Hepatocyte (in vitro differentiated cells): ENCODE measurements at places on chromosomes 4 and X.

GRCh38 chr4:15143551-15143950 lies 141.3 kb downstream of the CPEB2 start:
- H3K36me3 ChIP-seq, result no peaks in the 10 kb centered on the region
- H3K27me3 ChIP-seq, result no peaks in the 10 kb centered on the region
- H3K4me3 ChIP-seq, result no peak overlapping the region
- H3K27ac ChIP-seq, result no peak overlapping the region
- H3K4me1 ChIP-seq, result no peaks in the 10 kb centered on the region

DNA sequence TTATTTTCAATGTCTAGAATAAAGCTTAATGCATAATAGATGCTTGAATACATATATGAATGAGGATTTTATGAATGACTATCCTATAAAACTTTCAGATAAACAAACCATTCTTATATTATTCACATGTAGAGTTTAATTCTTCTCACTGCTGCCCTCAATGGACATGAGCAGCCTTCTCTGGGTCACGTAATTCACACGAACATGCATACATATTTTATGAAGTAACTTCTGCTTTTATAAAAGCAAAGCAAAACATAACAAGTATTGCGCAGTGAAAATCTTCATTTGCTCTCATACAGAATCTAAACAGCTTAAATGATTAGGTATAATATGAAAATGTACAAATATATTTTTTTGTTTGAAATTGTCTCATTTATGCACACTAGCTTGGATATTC lies 116.7 kb downstream of the TMA16 start:
- H3K4me3 ChIP-seq, result no peak overlapping the region
- no peak overlapping the region for H3K27ac ChIP-seq
- H3K36me3 ChIP-seq, result no peaks in the 10 kb centered on the region

GRCh38 chr4:86280246-86280645 lies 79.6 kb downstream of the MAPK10 start:
- H3K4me3 ChIP-seq, result no peak overlapping the region
- H3K4me1 ChIP-seq, result no peaks in the 10 kb centered on the region
- no peaks in the 10 kb centered on the region for H3K27me3 ChIP-seq
- no peak overlapping the region for H3K27ac ChIP-seq
- H3K36me3 ChIP-seq, result no peaks in the 10 kb centered on the region
- DNase-seq, result no peak

DNA sequence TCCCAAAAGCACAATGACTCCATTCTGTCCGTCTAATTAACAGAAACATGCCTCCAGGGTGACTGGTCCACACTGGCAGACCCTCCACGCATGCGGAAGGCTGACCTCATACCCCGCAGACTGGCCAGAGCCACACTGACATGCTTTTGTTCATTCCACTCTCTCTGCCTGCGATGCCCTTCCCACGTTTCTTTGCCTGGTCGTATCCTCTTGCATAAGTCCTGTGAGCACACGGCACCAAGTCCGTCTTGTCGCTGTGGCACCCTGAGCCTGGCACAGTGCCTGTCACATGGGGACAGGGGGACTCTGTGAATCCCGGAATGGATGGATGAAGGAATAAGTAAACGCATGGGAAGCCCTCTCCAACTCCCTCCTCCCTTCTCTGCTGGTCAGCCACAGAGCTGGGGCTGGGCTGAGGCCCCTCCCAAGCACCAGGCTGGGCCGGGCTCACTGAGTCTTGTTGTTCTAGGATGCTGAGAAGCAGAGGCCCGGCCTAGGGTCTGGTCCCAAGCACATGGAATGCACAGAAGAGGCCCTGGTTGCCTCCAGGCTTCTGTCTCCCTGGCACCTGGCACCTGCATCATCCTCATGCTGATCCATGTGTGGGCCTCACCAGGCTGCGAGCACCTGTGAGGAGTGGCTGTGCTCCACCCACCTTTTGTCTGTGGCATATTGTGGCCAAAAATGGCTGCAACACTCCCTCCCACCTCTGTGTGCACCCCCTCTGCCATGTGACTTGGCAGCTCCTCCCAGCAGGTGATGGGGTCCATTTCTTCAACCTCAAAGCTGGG lies 38.9 kb upstream of the C4orf50 start:
- no peaks in the 10 kb centered on the region for H3K4me1 ChIP-seq
- peak overlapping the region; percentile 59 for H3K27ac ChIP-seq
- no peak overlapping the region for H3K4me3 ChIP-seq
- H3K36me3 ChIP-seq, result no peaks in the 10 kb centered on the region
- H3K27me3 ChIP-seq, result no peaks in the 10 kb centered on the region

DNA sequence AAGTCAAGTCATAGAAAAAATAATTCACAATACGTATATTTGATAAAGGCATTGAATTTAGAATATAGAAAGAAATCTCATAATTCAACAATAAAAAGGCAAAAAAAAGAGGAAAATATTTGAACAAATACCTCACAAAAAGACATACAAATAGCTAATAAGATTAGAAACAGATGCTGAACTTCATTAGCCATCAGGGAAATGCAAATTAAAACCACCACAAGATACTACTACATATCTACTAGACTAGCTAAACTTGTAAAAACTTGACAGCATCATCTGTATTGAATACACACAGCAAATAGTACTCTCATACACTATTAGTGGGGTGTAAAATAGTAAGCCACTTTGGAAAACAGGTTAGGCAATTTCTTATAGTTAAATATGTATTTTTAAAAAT lies 128.7 kb upstream of the TLL1 start:
- no peak overlapping the region for H3K4me3 ChIP-seq
- no peak overlapping the region for H3K27ac ChIP-seq
- H3K36me3 ChIP-seq, result no peaks in the 10 kb centered on the region
- H3K4me1 ChIP-seq, result no peaks in the 10 kb centered on the region
- DNase-seq, result no peak

- no peak overlapping the region for H3K4me3 ChIP-seq
- H3K36me3 ChIP-seq, result no peaks in the 10 kb centered on the region
- H3K27ac ChIP-seq, result no peak overlapping the region
- H3K27me3 ChIP-seq, result no peaks in the 10 kb centered on the region
These were observed 798.4 kb upstream of the FTHL17 start for GRCh38 chrX:31870267-31870666.

DNA sequence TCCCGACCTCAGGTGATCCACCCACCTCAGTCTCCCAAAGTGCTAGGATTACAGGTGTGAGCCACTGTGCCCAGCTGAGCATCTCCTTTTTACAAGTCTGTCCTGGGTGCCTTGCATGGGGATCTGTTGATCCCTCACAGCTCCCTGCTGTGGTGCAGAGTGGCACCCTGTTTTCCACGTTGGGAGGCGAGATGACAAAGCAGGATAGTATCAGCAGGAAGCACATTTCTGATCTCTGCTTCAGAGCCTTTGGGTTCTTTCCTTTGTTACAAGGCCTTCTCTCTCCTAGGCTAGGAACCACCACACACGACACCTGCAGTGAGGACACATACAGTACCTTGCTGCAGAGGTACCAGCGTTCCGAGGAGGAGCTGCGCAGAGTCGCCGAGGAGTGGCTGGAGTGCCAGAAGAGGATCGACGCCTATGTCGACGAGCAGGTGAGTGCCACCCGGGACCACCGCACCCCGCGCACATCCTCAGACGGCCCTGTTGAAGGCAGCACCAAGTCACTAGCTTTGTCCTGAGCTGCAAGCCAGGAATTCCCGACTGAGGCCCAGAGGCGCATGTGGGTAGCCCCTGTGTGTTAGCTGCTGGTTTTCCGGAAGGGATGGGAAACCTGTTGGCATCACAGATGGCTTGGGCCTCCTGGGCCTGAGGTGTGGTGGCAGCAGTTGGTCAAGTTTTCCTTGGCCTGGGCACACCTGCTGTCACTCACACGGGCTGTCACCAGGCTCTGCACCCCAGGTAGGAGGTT lies 109.6 kb downstream of the TNIP2 start:
- H3K4me3 ChIP-seq, result no peak overlapping the region
- DNase-seq, result no peak
- H3K4me1 ChIP-seq, result no peaks in the 10 kb centered on the region
- no peaks in the 10 kb centered on the region for H3K27me3 ChIP-seq

DNA sequence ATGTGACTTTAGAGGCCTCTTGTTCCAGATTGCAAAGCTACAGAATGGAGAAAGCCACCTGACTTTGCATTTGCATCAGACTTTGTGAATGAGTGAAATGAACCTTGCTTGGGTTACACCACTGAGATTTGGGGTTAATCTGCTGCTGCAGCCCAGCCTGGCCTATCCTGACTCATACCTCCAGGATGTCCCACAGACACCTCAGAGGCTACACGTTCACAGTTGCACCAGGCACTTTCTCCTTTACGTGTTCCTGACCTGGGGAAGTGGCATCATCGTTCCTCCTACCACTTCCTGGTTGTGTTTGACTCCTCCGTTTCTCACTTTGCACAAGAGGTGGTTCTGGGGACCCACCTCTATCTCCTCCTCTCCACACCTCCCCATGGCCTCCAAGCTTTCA lies 9.2 kb upstream of the SORCS2 start:
- no peak overlapping the region for H3K27ac ChIP-seq
- no peak for DNase-seq
- no peaks in the 10 kb centered on the region for H3K36me3 ChIP-seq
- no peaks in the 10 kb centered on the region for H3K4me1 ChIP-seq
- no peak overlapping the region for H3K4me3 ChIP-seq

- no peak overlapping the region for H3K4me3 ChIP-seq
- peak; percentile 37 for DNase-seq
- H3K27me3 ChIP-seq, result no peaks in the 10 kb centered on the region
These were observed 34.6 kb upstream of the DCAF8L2 start for GRCh38 chrX:27555514-27555913.

GRCh38 chr4:105194328-105195231 lies 47.9 kb downstream of the TET2 start:
- no peaks in the 10 kb centered on the region for H3K27me3 ChIP-seq
- peaks cover 11% of the 10 kb centered on the region for H3K4me1 ChIP-seq
- DNase-seq, result no peak
- no peaks in the 10 kb centered on the region for H3K36me3 ChIP-seq

DNA sequence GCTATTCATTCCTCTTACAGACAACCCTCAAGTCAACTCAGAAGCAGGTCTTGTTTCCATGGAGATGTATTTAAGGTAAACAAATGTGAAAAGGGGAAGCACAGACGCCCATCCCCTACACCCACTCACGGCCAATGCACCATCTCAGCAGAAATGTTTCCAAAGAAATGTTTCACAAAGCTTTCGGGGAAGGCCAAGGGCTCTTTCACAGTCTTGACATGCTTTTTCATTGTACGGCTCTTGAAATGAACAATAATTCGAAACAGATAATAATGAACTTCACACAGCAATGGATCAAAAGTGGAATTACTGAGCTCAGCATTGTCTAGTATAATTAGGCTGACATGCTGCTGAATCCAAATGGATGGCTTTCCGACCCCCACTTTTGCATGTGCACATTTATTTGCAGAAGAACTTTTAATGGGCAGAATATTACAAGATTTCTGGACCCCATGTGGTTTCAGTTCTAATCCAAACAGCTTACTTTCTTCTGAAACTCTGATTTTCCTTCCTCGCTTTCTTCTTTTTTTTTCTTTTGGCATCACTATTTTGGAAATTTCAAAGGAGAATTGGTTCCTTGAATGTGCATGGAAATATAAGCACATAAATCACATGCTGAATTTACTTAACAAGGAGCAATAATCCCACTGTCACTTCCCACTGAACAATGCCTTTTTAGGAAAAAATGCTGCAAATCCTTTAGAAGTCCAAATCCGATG lies 160.9 kb downstream of the SMIM20 start:
- peak overlapping the region; percentile 18 for H3K27ac ChIP-seq
- peaks cover 3% of the 10 kb centered on the region for H3K4me1 ChIP-seq
- H3K36me3 ChIP-seq, result no peaks in the 10 kb centered on the region
- DNase-seq, result no peak
- H3K27me3 ChIP-seq, result no peaks in the 10 kb centered on the region
- H3K4me3 ChIP-seq, result no peak overlapping the region

- H3K27ac ChIP-seq, result no peak overlapping the region
- H3K27me3 ChIP-seq, result no peaks in the 10 kb centered on the region
- no peaks in the 10 kb centered on the region for H3K4me1 ChIP-seq
These were observed 12.2 kb downstream of the SPOCK3 start for GRCh38 chr4:167222099-167222498.

- peak overlapping the region; percentile 74 for H3K27ac ChIP-seq
- H3K36me3 ChIP-seq, result no peaks in the 10 kb centered on the region
- peaks cover 43% of the 10 kb centered on the region for H3K4me1 ChIP-seq
These were observed 151.3 kb upstream of the JADE1 start for GRCh38 chr4:128658214-128658631.

- H3K4me1 ChIP-seq, result peaks cover 58% of the 10 kb centered on the region
- peak overlapping the region; percentile 98 for H3K27ac ChIP-seq
- no peaks in the 10 kb centered on the region for H3K27me3 ChIP-seq
- peak; percentile 72 for DNase-seq
- no peaks in the 10 kb centered on the region for H3K36me3 ChIP-seq
- H3K4me3 ChIP-seq, result no peak overlapping the region
These were observed 90.1 kb downstream of the IRF2 start for GRCh38 chr4:184384056-184384809.

- no peak for DNase-seq
- H3K27me3 ChIP-seq, result no peaks in the 10 kb centered on the region
- H3K4me1 ChIP-seq, result peaks cover 19% of the 10 kb centered on the region
- H3K4me3 ChIP-seq, result no peak overlapping the region
These were observed 42.5 kb downstream of the MID1 start for GRCh38 chrX:10577853-10578252.

DNA sequence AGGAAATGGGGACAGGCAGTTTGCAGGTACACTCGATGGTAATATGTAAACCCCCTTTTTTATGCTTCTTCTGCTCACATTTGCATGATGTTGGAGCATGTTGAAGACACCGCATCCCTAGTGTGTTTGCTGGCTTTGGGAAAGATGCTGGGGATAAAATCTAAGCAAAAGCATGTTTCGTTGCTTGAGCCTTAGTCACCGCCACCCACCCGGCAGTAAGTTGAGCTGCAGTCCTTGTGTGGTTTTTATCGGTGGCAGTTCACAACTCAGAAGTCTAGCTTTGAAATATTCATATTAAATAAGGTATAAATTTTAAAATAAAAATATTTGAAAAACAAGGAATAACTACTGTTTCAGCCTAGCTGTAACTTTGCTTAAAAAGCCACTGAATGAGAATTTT lies 21.7 kb upstream of the MND1 start:
- H3K36me3 ChIP-seq, result no peaks in the 10 kb centered on the region
- no peak for DNase-seq
- H3K4me1 ChIP-seq, result no peaks in the 10 kb centered on the region
- H3K27me3 ChIP-seq, result no peaks in the 10 kb centered on the region
- H3K4me3 ChIP-seq, result no peak overlapping the region
- H3K27ac ChIP-seq, result no peak overlapping the region

- no peaks in the 10 kb centered on the region for H3K27me3 ChIP-seq
- no peak overlapping the region for H3K27ac ChIP-seq
- no peak for DNase-seq
- no peaks in the 10 kb centered on the region for H3K4me1 ChIP-seq
- H3K36me3 ChIP-seq, result no peaks in the 10 kb centered on the region
These were observed 205.9 kb downstream of the NDST4 start for GRCh38 chr4:114907568-114907967.
